Activated naive CD4-positive, alpha-beta T cell treated with anti-CD3 and anti-CD28 coated beads, Interleukin-2, amount 50 U/mL, for 16 hours (primary cell): ENCODE measurements at places on chromosomes 16 and 17.

DNA sequence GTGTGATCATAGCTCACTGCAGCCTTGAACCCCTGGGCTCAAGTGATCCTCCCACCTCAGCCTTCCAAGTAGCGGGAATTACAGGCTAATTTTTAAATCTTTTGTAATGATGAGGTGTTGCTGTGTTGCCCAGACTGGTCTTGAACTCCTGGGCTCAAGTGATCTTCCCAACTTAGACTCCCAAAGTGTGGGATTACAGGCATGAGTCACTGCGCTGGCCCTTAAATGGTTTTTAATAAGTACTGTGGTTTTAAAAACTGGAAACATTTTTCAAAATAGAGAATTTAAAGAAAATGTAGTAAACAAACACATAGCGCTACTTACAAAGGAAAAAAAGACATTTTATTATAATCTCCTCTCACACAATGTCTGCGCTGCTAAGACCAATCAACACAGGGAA is 32.2 kb downstream of the MARCHF10 start:
- DNase-seq: no peak

- no peak for DNase-seq
Observed at GRCh38 chr16:47392081-47392480, 68.8 kb downstream of the ITFG1 start.

- DNase-seq: no peak
Observed at GRCh38 chr16:51168755-51169154, 17.7 kb upstream of the SALL1 start.

- DNase-seq: no peak
Observed at GRCh38 chr16:144797-145252, 6.4 kb upstream of the NPRL3 start.

DNA sequence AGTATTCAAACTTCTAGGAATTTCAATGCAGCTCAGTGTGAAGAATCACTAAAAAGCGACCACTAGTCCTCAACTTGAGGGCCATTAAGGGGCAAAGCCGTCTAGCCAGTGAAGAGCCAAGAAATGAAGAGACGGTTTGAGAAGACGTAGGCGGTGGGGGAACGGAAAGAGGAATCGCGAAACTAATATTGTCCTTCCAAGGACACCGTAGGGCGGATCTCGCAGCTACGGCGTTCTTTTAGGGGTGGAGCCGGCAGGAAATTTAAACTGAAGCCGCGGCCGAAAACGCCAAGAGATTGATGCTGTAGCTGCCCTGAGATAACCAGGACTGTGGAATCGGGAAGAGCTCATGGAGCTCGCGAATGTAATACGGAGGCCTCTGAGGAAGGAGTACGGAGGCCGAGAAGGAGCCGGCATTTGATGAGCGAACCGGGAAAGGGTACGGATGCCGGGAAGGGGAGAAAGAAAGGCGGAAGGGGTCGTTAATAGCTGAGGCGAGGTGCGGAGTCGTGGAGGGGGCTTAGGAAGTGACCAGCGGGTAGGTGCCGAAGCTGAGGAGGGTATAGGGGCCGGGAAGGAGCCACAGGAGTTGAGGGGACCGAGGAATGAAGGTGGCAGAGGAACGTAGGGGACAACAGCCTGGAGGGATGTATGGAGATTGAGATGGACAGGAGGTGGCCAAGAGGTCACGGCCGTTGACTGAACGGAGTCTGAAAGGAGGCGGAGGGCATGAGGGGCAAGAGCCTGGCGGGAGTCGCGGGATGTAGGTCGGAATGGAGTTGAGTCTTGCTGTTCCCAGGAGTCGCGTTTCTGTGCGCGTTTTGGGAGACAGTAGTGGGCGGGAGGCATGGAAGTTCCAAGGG is at the start of gene DBF4B:
TSS of gene DBF4B (plus strand) at position 265 of the 863 bp plus-strand sequence. CDS start at position 421, 156 bp downstream.
- peak; percentile 84 for DNase-seq

DNA sequence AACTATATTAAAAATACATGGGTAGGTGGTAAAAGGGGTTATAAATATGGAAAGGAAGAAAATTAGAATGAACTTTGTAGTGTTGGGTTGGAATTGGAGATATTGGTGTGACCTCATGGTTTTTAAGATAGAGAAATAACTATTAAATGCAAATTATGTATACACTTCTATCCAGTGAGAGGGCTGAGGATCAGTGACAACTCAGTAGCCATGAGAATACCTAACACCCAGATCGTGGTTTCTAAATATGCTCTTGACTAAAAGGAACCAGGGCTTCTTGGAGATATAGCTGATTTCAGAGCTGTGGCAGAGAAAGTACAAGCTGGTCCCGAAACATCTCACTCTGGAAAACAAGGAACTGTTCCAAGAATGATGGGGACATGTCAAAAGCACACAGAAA is 44.4 kb downstream of the SLC6A4 start:
- no peak for DNase-seq
